NCI-H774 (cell line): ENCODE measurements at places on chromosomes 1 and 21.

GRCh38 chr1:150791585-150791984 is 16.5 kb downstream of the CTSK start:
- no peak for DNase-seq

- no peak for DNase-seq
These were observed 9.4 kb downstream of the SNAP47 start for GRCh38 chr1:227744668-227745067.

- DNase-seq, result no peak
These were observed 52.4 kb downstream of the NEGR1 start for GRCh38 chr1:72229893-72230292.

GRCh38 chr1:59122527-59122926 is 174.4 kb upstream of the FGGY start:
- no peak for DNase-seq

- DNase-seq, result no peak
These were observed 17.7 kb downstream of the IVL start for GRCh38 chr1:152926091-152926490.

DNA sequence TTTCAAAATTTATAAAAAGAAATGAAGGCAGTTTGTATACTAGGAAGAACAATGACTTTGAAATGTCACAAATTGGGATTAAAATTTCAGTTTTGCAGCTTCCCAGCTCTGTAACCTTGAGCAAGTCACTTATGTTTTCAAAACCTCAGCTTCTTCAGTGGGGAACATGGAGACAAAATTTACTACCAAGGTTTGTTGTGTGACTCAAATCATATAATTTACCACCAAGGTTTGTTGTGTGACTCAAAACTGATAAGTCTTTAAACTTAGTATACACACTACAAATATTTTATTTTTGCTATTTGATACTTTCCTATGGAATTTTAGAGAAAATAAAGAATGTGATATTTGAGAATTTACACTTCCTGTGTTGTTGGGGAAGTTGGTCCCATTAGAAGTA is 219.9 kb downstream of the KCTD3 start:
- DNase-seq, result no peak
